ENCODE measurements at places on chromosomes 2 and 18.

GRCh38 chr2:106851881-106852501 lies 34.0 kb downstream of the ST6GAL2 start:
- DNase-seq = no peak

GRCh38 chr2:153575171-153575853 lies 96.8 kb upstream of the RPRM start:
- DNase-seq = no peak

DNA sequence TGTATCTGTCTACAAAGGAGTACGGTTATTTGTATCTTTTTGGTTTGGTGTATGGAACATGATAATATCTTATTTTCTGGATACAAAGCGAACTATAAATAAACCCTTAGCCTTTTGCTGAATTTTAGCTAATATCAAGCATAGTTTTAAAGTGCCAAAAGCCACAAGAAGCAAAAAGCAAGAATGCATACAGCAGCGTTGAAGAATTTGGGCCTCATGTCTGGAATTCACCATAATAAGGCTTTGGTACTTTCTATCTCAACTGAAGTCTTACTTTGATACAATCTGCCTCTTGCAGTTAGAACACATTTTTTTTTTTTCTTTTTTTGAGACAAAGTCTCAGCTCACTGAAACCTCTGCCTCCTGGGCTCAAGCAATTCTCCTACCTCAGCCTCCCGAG lies 151.5 kb downstream of the ERBB4 start:
- DNase-seq = no peak

- no peak for DNase-seq
Measured at GRCh38 chr2:55176094-55176415, 56.0 kb downstream of the CLHC1 start.

GRCh38 chr2:235480614-235481013 lies 13.2 kb upstream of the AGAP1 start:
- no peak for DNase-seq

GRCh38 chr2:44740678-44741077 lies 200.8 kb upstream of the SIX3 start:
- no peak for DNase-seq

DNA sequence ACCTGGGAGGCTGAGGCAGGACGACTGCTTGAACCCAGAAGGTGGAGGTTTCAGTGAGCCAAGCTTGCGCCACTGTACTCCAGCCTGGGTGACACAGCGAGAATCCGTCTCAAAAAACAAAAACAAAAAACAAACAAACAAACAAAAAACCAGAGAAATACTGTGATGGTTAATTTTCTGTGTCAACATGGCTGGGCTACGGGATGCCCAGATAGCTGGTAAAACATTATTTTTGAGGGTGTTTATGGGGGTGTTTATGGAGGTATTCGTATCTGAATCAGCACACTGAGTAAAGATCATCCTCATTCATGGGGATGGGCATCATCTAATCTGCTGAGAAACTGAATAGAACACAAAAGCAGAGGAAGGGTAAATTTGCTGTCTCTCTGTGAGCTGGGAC lies 40.8 kb upstream of the COX7A2L start:
- no peak for DNase-seq

DNA sequence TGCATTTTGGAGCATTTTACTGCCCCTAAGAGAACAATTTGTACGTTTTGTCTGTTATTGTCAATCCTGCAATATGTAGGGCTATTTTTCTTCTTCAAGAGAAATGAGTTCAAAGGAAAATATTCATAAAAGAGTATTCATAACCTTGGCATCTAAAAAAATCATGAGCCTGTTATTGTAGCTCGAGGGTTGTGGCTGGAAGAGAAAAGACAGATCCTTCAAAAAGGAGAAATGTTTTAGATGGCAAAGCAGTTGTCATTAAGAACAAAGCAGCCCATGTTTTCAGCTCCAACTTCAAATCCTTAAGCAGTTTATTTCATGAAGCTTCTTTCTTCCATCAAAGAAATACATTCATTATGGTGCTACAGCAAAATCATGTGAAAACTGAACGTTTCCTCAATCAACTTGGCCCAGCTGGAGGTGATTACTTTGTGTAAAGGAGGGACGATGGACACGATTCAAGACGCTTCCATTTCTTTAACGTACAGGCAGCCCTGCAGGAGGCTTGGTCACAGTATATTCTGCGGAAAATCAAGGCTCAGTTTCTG lies 31.4 kb downstream of the QPCT start:
- no peak for DNase-seq

DNA sequence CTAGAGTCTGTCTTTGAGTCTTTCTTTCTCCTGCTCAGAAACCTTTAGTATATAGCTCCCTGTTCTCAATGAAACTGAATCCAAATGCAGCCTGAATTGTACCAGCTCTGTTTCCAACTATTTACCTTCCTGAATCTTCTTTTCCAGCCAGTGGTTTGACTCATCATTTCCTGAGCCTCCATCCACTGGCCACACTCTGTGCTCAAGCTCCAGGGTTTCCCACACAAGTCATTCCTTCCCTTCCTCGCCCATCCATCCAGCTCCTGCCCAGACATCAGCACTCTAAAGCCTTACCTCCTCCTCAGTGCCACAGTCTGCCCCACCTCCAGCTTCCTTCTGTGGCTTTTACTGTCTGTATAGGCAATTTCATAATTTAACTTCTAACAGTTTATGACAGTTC lies 233.6 kb upstream of the RASGRP3 start:
- DNase-seq = no peak

GRCh38 chr2:24342110-24342910 lies 18.0 kb downstream of the ITSN2 start:
- no peak for DNase-seq

DNA sequence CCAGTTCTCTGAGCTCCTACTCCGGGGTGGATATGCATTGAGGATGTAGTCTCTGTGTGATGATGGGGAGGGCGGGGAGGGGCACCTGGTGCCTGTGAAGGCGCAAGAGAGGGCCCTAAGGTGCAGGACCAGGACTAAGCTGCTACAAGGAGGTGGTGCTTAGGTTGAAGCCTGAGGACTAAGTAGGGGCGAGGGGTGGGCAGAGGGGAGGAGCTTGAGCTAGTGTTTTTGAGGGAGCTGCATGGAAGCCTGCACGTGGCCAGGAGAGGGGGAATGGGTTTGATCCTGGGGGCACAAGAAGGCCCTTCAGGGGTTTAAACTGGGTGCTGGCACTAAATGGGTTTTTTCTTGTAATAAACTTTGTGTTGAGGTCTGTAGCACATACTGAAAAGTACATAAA lies 105.0 kb downstream of the UGGT1 start:
- DNase-seq = no peak

DNA sequence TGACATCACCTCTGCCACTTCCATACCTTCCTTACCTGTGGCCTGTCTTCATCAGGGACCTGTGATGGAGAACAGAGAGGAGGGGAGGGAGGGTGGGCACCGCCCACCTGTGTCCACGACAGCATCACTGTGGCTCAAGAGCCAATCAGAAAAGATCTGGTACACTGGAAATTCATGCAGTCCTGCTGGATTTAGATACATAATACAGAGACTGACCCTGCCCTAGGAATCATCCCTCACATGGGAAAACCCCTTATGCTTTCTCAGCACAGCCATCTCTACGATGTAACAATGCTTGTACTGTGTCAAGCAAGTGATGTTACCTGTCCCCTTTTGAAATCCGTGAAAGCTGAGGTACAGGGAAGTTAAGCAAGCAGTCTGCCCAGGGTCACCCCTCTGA lies 145.6 kb upstream of the EPAS1 start:
- DNase-seq = no peak

- DNase-seq = no peak
Measured at GRCh38 chr2:12192762-12193161, 446.3 kb downstream of the LPIN1 start.

DNA sequence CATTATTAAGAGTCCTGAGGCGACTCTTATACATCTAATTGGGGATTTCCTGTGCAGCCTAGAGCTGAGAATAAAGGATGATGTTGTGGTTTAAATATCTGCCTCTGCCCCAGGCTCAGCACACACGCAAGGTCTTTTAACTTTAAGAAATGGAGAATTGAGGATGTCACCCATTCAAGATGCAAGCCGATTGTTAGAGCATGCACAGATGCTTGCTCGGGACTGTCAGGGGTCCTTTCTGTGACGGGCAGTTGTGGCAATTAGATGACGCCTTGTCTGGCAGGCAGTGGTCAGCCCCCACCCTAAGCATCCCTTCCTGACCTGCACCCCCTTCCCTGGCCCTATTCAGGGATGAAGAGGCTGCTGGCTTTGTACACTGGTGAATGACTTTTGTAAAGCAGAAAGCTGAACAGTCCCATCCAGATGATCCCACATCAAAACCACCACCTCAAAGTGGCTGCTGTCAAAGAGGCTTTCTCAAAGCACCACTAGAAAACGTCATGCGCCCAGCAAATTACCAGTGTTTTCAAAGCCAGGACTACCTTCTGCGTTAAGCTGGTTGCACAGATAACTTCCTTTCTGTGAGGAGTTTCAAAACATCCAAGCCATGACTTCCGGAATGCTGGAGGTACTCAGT lies 23.7 kb downstream of the FAM178B start:
- DNase-seq = peak; percentile 84

GRCh38 chr2:214185546-214185945 lies 225.3 kb upstream of the VWC2L start:
- no peak for DNase-seq

GRCh38 chr2:60977562-60977895 lies 40.0 kb upstream of the PEX13 start:
- no peak for DNase-seq

GRCh38 chr2:178330175-178331017 lies 120.6 kb downstream of the PRKRA start:
- no peak for DNase-seq

- DNase-seq = no peak
Measured at GRCh38 chr2:179438654-179439053, 174.0 kb upstream of the SESTD1 start.

DNA sequence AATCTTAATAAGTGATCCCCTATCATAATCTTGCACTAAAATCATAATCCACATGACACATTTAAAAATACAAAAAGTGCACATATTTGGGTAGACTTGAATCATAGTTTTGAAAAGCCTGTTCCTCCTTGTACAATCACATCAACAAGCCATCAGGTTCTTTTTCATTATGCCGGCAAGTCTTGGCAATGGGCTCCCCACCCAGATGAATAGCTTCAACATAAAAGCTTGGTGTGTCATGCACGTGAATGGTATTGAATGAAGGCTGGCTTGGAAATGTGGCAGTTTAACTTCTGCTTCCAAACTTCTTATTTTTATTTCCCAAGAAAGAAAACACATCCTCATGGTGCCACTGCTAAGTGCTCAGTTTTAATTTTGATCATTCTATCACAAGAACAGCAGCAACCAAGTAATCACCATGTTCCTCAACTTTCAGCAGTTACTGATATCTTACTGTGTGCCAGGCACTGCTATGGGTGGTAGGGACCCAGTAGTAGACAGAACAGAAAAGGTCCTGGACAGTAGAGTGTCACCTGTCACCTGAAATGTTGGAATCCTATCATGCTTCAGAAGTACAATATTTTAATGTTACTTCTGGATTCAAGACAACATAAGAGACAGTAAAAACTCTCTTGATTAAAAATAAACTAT lies 89.9 kb downstream of the AP1S3 start:
- DNase-seq = no peak

- DNase-seq = no peak
Measured at GRCh38 chr2:174333372-174334277, 1.1 kb upstream of the SP9 start.

DNA sequence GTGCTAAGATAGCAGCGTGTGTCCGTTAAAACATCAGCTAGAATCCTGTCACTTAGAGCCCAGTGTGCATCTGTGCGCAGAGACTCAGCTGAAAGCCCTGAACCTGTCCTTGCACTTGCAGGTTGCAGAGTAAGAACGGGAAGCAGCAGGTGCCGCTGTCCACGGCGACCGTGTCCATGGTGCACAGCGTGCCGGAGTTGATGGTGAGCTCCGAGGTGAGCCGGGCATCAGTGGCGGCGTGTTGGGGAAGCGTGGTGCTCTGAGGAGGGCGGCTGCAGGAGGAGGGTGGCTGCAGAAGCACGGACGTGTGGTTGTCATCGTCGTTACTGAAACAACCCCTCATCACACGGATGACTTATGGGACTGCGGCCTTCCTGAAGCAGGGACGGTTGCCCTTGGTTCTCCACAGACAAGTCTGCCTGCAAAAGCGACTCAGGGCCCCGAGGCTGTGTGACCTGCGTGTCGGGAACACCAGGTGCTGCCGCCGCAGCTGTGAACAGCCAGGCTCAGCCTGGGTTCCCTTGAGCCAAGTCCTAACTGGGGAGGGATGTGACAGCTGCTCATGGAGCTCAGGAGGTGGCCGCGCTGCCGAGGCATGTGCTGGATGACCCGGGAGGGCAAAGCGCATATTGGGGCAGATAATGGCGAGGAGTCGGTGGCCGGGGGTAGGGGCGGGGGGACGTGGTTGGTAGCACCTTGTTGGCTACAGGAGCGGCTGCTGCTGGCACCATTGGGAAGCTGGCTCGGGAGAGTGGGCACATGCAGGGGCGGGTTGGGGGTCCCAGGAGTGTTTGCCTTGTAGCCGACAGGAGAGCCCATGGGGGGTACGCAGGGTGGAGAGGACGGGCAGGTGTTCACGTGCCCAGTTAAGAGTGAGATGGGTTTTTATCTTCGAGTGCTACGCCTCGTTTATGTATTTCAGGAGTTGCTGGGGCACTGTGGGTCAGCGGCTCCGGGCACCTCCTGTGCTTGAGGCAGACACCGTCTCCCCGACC lies 16.6 kb downstream of the CTDP1 start:
- DNase-seq = no peak

DNA sequence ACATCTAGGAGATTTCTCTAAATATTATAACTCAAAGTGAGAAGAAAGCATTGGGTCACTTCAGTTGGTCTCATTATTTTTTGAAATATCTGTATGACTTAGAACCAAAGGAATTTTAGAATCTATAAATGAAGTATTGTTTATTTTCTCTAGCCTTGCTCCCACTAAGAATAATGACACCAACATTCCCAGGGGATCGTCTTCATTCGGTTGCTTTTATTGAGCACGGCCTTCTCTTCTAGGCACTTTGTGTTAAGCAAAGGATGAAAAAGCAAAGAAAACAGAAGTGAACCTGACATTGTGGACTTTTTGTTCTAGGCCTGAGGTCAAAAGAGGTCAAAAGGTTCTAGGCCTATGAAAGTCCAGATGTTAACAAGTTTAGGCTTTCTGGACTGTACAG lies 231.9 kb downstream of the GALR1 start:
- DNase-seq = no peak

DNA sequence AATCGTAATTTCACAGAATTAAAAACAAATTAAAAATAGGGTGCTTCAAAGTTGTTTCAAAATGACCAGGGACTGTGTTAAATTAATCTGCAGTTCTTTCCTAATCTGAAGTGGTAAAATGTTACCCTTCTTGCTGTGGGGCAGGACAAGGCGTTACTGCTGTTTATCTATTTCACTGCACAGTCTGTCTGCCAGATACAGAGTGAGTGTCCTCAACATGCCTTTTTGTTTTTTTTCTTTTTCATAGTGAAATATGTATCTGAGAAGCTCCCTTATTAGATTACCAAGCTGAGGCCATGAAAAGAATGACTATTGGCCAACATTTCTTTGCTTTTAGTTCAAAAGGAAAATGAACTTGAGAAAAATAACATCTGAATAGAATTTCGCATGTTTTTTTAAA lies 38.0 kb downstream of the KCTD1 start:
- no peak for DNase-seq

GRCh38 chr2:203737360-203737759 lies 30.9 kb downstream of the CD28 start:
- DNase-seq = no peak
